ENCODE measurements at places on chromosomes 1 and 21. TPM values are rescaled to one million over a fixed set of nuclear protein-coding genes. Genes with fewer than 3 reads are reported as not detected.

The MPZL1 gene
- 145 TPM for polyA plus RNA-seq

The ASCL5 gene
- polyA plus RNA-seq: not detected

The KISS1 gene
- polyA plus RNA-seq: not detected

- DNase-seq: no peak
These were observed 3.3 kb upstream of the FCN3 start for GRCh38 chr1:27377760-27378495.

DNA sequence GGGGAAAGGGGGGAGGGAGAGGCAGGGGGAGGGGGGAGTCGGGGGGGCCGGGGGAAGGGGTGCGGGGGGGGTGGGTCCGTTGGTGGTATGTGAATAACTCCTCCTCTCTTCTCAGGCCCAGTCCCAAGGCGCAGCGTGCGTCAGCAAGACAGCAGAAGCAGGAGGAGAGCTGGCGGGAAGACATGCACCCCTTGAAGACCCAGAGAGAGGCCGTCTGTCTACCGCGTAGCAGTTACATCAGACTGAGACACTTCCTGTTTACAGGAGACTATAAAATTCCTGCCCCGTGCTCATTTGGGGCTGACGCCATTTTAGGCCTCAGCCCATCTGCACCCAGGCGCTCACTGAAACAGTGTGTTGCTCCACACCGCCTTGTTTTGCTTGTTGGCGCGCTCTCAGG lies 55.3 kb downstream of the SETD4 start:
- no peak for DNase-seq

- no peak for DNase-seq
These were observed 390.4 kb upstream of the ADGRL2 start for GRCh38 chr1:81410351-81410750.

DNA sequence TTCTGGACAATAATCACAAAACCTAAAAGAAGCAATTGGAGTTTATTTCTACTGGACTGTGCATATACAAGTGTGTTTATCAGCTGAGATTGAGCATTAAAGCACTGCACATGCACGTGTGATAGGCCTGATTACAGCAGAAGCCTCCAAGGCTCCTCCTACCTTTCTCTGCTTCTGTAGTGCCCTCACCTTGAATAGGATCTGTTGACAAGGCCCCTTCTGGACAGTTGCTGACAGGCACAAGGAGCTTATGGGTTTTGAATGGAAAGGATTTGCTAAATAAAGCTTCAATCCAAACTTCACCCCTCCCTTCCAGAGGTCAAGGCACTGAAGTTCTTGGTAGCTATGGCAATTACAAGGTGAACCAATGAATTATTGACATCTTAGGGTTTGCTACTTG lies 7.9 kb upstream of the SGIP1 start:
- no peak for DNase-seq

GRCh38 chr21:41753006-41753898 lies 13.6 kb downstream of the RIPK4 start:
- no peak for DNase-seq
